ENCODE measurements at places on chromosomes 11 and 22.

GRCh38 chr11:3861683-3862082 lies 6.2 kb downstream of the STIM1 start:
- DNase-seq = no peak

DNA sequence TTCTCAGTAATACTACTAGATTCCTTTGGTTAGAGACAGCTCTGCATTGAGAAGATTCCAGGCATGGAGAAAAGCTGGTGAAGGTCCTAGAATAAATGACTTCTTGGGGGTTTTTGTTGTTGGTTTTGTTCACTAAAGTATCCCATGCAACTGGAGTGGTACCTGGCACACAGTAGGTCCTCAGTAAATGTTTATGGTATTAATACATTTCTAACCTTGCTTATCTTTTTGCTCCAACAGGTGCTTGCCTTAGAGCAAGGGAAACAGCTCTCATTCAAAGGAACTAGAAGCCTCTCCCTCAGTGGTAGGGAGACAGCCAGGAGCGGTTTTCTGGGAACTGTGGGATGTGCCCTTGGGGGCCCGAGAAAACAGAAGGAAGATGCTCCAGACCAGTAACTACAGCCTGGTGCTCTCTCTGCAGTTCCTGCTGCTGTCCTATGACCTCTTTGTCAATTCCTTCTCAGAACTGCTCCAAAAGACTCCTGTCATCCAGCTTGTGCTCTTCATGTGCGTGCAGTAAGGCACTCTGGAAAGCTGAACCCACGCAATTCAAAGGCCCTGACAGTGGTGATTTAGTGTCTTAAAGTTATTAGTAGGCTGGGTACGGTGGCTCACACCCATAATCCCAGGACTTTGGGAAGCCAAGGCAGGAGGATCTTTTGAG lies 2.0 kb downstream of the TMEM138 start:
- no peak for DNase-seq

DNA sequence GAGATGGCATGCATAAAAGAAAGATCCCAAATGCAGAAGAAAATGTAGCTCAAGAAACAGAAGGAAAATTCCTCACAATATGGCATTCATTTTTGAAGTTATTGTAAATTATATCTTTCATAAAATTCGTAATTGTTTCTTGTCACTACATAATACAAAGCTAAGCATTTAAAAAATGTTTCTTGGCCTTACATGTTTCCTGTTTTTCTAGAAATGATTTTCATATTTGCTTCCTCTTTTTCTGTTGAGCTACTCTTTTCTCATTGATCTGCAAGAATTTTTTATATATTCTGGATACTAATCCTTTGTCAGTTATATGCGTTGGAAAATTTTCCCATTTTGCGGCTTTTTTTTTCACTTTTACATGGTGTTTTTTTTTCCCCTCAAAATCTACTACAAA lies 48.0 kb downstream of the ENTHD1 start:
- no peak for DNase-seq

DNA sequence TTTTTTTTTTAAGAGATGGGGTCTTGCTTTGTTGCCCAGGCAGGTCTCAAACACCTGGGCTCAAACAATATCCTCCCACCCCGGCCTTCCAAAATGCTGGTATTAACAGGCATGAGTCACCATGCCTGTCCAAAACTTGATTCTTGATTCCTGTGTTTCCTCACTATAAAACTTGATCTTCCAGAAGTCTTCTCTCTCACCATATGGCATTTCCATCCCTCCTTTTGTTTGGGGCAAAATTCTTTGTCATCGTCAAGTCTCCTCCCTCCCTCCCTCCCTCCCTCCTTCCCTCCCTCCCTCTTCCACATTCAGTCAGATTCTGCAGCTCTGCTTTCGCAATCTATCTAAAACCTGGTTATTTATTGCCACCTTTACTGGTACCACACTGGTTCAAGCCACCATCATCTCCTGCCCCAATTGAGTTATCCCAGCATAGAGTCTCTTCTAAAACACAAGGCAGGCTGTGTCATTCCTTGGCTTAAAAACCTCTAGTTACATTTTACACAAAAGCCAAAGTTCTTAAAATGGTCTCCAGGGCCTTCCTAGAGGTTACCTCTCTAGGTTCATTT lies 65.0 kb upstream of the HORMAD2 start:
- DNase-seq = no peak

GRCh38 chr11:1889224-1889930 lies 2.3 kb downstream of the PRR33 start:
- no peak for DNase-seq

DNA sequence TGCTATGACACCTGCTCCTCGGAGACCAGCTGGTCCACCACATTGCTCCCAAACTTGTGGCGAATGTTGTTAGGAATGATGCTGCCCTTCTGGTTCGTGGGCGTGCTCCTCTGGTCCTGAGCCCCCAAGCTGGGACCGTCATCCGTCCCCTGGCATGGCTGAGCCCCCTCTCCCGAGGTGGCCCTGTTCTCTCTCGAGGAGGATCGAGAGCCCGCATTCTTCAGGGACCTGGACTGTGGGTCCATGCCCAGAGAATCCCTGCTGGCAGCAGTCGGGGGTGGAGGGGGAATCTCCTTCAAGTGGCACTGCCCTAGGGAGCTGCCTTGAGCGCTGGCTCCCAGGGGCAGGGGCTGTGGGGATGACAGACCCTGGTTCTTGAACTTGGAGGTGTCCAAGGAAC lies 17.4 kb downstream of the TST start:
- no peak for DNase-seq

DNA sequence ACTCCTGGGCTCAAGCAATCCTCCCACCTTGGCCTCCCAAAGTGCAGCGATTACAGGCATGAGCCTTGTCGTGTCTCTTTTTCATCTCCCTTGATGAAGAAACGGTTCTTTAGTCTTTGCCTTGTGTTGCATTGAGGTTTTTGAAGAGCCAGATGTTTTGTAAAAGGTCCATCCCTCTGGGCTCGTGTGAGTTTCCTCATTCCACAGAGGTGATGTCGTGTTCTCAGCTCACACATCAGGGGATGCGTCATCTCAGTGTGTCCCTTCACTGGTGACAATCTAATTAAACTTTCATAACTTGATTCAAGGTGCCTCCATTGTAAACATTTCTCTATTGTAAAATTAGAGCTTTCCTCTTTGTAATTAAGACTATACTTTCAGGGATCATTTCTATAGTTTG lies 29.7 kb upstream of the TEF start:
- no peak for DNase-seq

DNA sequence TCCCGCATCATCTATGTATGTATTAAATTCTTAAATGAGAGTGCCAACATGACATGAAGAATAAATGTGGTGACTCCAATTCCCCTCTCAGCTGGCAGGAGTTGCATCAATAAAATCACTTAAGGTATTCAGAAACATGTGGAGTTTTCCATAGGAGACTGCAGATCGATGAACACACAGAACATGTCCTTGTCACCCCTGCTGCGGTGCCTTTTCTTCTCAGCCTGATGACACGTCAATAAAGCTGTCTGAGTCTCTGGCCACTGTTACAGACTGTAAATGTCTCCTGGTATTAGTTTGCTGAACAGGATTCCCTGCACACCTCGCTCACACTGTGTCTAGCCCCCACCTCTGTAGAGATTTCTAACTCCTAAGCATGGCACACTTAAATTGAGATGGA lies 460.5 kb downstream of the LRRC4C start:
- no peak for DNase-seq

GRCh38 chr11:43925063-43925931 lies 17.1 kb upstream of the C11orf96 start:
- peak; percentile 4 for DNase-seq

DNA sequence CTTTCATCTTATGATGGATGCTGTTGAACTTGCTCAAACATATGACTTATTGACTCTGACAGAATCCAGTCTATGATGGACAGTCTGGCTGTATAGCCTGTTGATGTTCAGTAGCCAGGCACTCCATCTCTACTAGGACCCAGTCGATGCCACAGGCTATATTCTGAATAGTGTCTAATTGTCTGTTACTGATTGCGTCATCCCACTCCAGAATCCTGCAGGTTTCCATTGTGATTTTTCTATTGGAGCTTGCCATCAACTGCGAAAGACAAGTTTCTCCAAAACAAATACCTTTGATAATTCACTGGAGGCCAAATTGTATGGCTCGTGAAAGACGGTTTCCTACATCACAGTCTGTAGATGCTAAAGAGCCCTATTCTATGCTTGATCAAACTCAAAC lies 481.7 kb upstream of the CHORDC1 start:
- no peak for DNase-seq

GRCh38 chr11:67520856-67521824 lies 2.1 kb downstream of the CABP2 start:
- no peak for DNase-seq

DNA sequence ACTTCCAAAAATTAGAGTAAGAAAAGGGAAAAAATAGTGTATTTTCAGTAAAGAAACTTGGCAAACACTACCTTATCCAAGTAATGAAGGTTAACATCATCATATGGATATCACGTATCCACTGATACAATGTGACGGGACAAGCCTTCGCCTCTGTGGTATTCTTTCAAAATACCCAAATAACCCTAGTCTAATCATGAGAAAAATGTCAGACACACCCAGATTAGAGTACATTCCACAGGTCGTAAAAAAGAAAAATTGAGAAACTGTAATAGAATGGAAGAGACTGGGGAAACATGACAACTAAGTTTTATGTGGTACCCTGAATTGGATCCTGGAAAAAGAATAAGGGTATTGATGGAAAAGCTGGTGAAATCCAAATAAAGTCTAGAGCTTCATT lies 48.9 kb downstream of the NARS2 start:
- no peak for DNase-seq

GRCh38 chr22:49356428-49356827 lies 471.2 kb downstream of the BRD1 start:
- DNase-seq = no peak

DNA sequence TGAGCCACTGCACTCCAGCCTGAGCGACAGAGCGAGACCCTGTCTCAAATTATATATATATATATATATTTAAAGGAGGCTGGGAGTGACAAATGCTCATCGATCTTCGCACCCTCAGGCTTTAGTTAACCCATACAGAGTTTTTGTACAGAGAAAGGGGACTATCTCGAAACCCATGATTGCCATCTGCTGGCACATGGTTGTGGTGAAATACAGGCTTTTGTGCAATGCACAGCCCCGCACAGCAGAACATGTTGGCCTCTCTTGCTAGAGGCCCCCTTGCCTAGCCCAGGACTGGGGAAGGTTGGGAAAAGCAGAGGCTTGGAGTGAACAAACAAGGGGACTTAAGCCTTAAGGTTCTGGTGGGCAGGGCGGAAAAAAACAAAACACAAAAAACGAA lies 3.6 kb downstream of the MYBPC3 start:
- peak; percentile 11 for DNase-seq

DNA sequence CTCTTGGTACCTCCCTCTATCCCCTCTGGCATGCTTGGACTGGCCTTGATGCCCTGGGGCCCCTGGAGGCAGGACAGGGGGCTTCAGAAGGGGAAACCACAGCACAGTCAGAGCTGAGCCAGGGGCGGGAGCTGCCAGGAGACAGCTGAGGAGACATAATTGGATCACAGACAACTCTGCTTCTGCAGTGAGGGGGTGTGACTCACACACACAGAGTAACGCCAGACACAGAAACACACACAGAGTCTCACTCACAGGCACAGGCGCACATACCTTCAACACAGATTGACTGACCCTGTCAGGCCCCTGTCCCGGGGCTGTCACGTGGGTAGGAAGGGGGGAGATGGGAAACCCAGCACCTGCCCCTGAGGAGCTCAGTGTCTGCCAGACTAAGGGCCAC lies 20.6 kb downstream of the STARD10 start:
- DNase-seq = no peak

GRCh38 chr11:17351510-17352176 lies at the start of gene NCR3LG1:
NCR3LG1 (plus strand) TSS chr11:17351800; CDS start chr11:17351970, 170 bp downstream.
- no peak for DNase-seq

GRCh38 chr22:36966851-36967540 lies 52.3 kb downstream of the TST start:
- DNase-seq = no peak

GRCh38 chr11:77508019-77508418 lies 34.1 kb upstream of the PAK1 start:
- no peak for DNase-seq

DNA sequence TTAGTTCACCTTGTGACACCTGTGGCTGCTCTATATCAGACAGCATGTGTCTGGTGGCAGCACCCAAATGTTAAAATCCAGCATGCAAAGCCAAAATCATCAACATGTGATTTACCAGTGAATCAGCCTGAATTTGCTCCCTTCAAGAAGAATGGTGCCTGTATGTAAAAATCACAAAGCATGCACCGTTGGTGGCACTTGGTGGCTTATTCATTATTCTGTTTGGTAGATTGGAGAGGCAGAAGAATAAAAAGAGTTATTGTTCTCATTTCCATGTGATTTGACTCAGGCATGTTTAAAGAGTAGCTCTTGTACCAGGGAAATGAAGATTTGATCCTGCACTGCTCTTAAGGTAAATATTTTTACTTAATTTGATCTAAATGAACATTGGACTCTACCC lies 143.9 kb upstream of the MPPED2 start:
- no peak for DNase-seq

DNA sequence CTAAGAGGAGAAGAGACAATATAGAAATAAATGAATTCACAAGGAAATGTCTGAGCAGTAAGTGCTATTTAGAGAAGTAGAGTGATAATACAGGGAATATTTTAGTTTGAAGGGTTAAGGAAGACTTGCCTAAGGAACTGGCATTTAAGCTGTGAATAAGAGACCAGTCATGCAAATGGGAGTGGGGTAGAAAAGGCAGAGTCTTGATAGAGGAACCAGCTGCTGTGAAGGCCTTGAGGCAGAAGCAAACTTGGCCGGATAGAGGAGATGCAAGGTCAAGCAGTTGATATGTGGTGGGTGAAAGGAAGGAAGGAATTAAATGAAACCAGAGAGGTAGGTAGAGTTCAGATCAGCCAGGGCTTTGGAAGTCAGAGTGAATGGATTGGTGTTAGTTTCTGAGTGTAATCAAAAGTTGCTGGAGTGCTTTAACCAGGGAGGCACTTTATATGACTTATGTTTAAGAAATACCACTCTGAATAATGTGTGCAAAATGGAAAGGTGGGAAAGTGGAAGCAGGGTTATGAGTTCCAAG lies 198.4 kb upstream of the SESN3 start:
- DNase-seq = no peak

- peak; percentile 19 for DNase-seq
Observed at GRCh38 chr11:106091480-106092123, 14.1 kb downstream of the AASDHPPT start.

- DNase-seq = no peak
Observed at GRCh38 chr22:48603621-48604320, 1223.9 kb downstream of the BRD1 start.
